ENCODE measurements at places on chromosomes 3 and 15. TPM values are rescaled to one million over a fixed set of nuclear protein-coding genes. Genes with fewer than 3 reads are reported as not detected.

- no peak for DNase-seq
Observed at GRCh38 chr3:182692695-182693094, 100.6 kb upstream of the ATP11B start.

Gene CCR3
- total RNA-seq = not detected

DNA sequence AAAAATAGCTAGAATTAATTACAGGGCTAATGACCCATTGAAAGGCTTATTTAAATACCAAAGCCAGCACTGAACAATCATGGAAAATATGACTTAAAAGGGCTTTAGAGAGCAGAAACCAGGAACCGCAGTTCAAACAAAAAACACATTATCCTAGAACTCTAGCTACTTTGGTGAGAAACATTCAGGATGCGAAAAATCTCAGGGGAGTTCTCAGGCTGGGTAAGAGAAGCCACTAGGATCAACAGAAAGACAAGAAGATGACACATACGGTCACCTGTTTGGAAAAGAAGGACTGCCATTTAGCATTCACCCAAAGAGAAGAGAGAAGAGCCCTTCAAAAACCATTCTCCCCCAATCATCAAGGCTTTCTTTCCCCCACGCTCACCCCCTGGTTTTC lies 75.6 kb upstream of the ICE2 start:
- no peak for DNase-seq

GRCh38 chr3:191750618-191751017 lies 289.7 kb downstream of the PYDC2 start:
- no peak for DNase-seq

- peak; percentile 12 for DNase-seq
Observed at GRCh38 chr3:172918165-172918564, 167.6 kb downstream of the ECT2 start.

Gene GP9
- not detected for total RNA-seq

DNA sequence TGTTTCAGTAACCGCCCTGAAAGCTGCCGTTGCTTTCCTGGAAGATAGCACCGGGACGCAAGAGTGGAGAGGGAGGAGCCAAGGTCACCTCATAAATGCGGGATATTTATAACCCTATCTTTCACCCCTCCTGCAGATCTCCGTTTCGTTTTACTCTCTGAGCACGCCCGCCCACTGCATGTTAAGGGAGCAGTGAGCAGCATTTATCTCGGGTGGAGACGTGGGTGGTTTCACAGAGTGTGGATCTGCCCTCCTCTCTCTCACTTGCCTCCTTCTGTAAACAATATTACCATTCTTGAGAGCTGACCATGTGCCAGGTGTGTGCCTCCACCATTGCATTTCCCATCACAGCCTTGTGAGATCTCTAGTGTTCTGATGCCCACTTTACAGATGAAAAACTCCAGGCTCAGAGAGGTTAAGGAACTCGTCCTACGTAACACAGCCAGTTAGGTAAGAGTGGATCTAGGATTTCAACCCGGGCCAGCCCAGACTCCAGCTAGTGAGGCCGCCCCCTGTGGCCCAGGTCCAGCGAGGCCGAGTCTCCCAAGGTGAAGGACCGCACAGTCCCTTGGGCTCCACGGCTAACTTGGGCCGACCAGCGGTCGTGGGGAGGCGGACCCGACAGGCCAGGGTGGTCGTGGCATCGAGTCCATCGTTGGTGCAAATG lies 16.9 kb upstream of the SEMA4B start:
- no peak for DNase-seq

Gene TMEM108
- total RNA-seq = 0.79 TPM

- no peak for DNase-seq
Observed at GRCh38 chr3:149448331-149448831, 26.1 kb upstream of the TM4SF4 start.

Gene UACA
- 51.6 TPM for total RNA-seq

DNA sequence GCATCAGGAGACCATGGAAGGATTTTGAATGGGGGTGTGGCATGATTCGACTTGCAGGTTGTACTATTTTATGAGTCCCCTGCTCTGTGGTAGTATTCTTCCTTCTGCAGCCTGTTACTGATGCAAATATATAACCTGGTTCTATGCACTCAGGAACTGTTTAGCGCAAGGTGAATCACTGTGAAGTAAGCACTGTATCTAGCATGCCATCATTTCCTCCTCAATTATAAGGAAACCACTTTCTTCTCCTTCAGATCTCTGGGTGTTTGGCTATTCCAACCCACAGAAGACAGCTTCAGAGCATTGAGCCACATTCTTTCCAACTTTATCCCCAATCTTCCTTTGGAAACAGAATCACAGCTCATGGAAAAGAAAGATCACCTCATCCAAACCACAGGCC lies 176.7 kb downstream of the DIPK2A start:
- no peak for DNase-seq

Gene C3orf49
- not detected for total RNA-seq

- no peak for DNase-seq
Observed at GRCh38 chr3:30170681-30171438, 435.5 kb upstream of the TGFBR2 start.

GRCh38 chr3:126348308-126348920 lies 8.8 kb downstream of the KLF15 start:
- no peak for DNase-seq

Gene DZIP1L
- total RNA-seq = 14.9 TPM

- DNase-seq = no peak
Observed at GRCh38 chr15:43277901-43278300, 11.2 kb upstream of the TGM5 start.

Gene AGBL1
- total RNA-seq = not detected

- no peak for DNase-seq
Observed at GRCh38 chr15:92324101-92324963, 69.3 kb upstream of the ST8SIA2 start.

Gene ALPK3
- total RNA-seq = 1.1 TPM

Gene AP3B2
- total RNA-seq = not detected

Gene XYLB
- total RNA-seq = 2.8 TPM

DNA sequence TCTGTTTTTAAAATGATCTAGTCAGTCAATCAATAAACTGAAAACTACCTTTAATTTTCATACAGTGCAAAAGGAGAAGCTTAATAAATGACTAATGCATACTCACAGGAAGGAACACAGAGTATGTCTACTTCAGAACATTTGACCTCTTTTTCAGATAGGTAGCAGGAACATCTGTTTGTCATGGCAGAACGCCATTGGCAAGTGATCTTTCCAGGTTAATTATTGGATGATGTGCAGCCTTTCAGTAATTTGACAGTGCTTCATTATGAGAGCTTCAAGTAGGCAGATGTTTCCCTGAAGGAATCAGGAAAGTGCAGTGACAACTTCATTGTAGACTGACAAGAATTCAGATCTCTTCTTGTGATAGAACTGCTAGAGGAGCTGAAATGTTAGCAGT lies 325.0 kb downstream of the OTOL1 start:
- DNase-seq = no peak

- no peak for DNase-seq
Observed at GRCh38 chr3:13682331-13683013, 133.5 kb downstream of the FBLN2 start.

DNA sequence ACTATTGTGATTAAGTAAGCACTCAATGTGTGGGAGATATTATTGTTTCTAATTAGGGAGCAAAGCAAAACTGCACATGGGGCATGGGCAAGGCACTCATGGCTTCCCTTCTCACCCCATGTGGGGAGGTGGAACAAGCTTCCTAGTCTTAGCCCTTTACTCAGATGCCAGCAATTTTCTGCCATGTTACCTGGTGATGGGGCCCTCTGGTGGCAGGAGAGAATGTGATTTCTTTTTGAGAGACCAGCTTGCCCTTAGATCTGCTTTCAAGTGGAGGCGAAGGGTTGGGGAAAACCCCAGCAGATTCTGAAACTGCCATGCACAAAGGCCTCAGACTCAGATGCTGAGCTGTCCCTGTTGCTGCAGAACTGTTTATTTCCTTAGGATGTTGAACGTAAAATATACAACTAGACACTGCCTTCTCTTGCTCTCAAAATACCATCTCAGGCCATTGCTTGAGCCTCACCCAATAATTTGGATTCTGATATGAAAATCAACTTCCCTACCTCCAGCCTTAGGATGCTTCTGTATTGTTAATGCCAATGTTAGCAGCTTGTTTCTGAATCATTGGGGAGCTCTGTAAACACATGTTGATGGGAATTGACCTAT lies 130.2 kb upstream of the TPRG1 start:
- peak; percentile 12 for DNase-seq

- no peak for DNase-seq
Observed at GRCh38 chr3:194998417-194998816, 272.5 kb downstream of the XXYLT1 start.

DNA sequence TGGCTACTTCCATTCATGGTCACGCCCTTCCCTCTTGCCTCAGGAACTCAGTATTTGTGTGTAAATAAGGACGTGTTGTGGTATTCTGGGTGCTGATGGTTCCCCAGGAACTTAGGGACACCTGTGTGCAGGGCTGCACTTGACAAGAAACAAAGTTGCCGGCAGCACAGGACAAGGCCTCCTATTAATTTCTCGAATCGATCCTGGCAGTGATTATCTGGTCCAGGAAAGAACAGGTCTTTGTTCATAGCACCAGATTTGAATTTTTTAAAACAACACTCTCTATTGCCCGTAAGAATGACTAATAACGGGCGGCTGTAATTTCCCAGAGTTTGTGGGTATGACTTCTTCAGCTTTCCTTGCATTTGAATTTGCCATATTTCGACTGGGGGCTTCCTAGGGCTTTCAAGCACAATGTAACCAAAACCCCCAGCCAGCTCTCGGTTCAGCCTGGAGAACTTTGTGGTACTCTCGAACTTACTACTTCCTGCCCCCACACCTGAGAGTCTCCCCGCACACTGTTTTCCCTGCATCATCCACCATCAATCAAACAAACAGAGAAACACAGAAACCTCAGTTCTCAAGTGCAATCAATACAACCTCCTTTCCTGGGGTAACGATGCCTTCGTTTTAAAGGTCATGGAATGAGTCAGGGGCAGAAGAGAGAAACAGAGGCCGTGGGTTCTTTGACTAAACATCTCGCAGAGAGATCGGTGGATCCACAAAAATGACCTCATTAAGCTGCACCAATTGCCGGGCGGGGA lies 241.7 kb upstream of the ICE2 start:
- DNase-seq = no peak
